ENCODE measurements at places on chromosomes 5 and 9.
A peak's percentile ranks its signal among the peaks of the same experiment; 100 is the strongest.

GRCh38 chr5:134509308-134510040 is 16.0 kb upstream of the JADE2 start:
- DNase-seq: no peak

- DNase-seq: no peak
These were observed 650.1 kb upstream of the COX7C start for GRCh38 chr5:85967681-85968080.

- DNase-seq: no peak
These were observed 128.8 kb upstream of the MAP3K1 start for GRCh38 chr5:56686337-56687195.

- DNase-seq: no peak
These were observed 94.8 kb downstream of the NR3C1 start for GRCh38 chr5:143308731-143309130.

- DNase-seq: no peak
These were observed 193.6 kb upstream of the RASA1 start for GRCh38 chr5:87074072-87074471.

DNA sequence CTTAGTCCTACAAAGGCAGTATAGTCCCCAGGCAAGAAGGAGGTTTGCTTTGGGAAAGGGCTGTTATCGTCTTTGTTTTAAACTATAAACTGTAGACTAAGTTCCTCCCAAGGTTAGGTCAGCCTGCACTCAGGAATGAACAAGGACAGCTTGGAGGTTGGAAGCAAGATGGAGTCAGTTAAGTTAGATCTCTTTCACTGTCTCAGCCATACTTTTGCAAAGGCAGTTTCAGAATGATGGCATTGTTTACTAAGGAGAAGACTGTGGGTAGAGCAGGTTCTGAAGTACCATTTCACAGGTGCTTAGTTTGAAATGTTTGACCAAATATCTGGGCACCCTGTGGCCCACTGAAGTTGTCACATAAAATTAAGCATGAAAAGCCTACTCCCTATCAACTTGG is 19.4 kb downstream of the SNX24 start:
- no peak for DNase-seq

GRCh38 chr5:64298586-64298985 is 132.9 kb downstream of the RNF180 start:
- DNase-seq: no peak

GRCh38 chr5:69305512-69305911 is 27.1 kb downstream of the CCDC125 start:
- DNase-seq: no peak

GRCh38 chr5:174794931-174795672 is 70.7 kb downstream of the MSX2 start:
- peak; percentile 70 for DNase-seq

- no peak for DNase-seq
These were observed 2245.5 kb upstream of the WWC1 start for GRCh38 chr5:166045961-166046360.

DNA sequence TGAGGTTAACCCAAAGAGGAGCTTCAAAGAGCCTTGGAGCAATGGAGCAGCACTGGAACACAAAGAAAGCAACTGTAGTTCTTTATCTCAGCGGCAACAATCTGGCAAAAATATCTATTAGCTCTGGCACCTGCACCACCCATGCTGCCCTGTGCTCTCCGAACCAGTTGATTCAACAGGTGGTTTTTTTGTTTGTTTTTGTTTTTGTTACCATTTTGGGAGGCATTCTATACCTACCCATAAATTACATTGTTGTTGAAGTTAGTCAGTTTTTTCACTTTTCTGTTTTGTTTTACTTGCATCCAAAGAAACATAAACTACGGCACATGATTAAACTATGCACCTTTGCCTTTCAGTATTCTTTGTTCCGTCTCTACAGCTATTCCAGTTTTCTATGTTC is 16.2 kb downstream of the ESM1 start:
- DNase-seq: no peak

DNA sequence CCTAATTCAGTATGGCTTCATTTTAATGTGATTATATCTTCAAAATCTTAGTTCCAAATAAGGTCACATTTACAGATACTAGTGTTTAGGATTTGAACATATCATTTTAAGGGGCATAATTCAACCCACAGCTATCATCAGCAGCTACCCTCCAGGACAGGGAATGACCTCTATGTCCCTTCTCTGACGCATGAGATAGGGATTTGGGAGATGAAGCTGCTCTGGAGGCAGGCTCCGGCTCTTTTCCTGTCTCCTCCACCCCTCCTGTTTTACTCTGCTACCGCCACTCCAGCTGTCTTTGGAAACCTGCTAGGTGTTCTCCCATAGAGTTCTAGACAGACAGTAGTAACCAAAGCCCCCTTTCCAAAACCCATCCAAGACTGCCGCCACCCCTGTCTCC is 119.2 kb downstream of the CARTPT start:
- DNase-seq: no peak

- DNase-seq: no peak
These were observed 95.3 kb downstream of the GRIA1 start for GRCh38 chr5:153585622-153586277.

- no peak for DNase-seq
These were observed 336.9 kb upstream of the DMAC1 start for GRCh38 chr9:8136477-8136876.

DNA sequence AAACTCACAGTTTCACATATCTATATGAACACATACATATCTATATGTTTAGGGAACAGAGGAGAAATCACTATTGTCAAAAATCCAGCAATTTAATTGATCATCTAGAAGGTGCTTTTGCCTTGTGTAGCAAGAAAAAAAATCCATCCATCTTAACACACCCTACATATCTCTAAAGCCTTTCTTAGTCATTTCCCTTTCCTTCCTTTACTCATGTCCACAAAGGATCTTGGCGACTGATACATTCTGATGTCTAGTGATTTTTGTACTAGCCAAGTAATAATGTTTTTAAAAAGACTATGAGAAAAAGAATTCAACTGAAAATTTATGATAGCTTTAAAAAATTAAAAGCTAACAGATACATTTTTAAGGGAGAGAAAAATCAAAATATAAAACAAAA is 22.5 kb downstream of the ZDHHC21 start:
- DNase-seq: no peak

- DNase-seq: peak; percentile 81
These were observed 333.7 kb downstream of the ELAVL2 start for GRCh38 chr9:23492126-23493002.

DNA sequence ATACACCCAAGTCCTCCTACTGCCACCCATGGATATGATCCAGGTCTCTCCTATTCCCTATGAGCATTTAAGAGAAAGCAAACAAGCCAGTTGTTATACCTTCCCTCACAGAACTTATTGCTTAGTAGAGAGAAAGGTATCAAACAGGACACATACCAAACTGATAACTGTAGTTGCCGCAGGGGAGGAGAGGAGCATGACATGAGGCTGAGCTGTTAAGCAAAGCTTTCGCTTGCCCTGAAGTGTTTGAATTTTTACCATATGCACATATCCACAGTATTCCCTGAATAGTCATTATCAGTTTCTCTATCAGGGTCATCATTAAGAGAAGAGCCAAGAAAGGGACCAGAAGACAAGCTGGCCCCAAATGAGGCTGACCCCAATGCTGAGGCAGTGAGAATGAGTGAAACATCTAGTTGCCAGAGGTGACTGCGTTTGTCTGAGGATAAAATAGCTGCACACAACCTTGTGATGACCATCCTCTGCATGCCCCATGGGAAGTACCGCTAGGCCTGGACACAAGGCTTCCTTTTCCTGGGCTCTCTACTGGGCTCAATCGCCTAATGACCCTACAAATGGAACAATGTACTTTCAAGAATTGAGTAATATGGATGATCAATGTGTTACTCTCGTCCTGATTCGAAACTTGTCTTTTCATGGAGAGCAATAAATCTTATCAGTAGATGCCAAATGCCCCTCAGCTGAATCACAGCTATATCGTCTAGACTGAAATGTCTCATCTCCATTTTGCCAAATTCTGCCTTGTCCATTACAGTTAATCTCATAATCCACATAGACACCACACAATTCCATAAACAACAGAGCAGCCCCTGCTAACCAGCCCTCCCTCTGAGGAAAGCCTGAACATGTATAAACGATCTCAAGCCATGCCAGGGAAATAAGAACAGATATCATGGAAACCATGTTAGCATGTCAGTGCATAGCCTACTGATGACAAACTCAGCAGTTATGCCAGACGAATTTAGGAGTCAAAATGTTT is 4.3 kb upstream of the IFNK start:
- DNase-seq: no peak

- DNase-seq: no peak
These were observed 66.6 kb downstream of the RALGPS1 start for GRCh38 chr9:126981218-126981617.

GRCh38 chr5:119470105-119470763 is 17.9 kb downstream of the HSD17B4 start:
- peak; percentile 86 for DNase-seq

GRCh38 chr9:136820971-136821825 is 13.4 kb downstream of the RABL6 start:
- peak; percentile 68 for DNase-seq

- no peak for DNase-seq
These were observed 83.5 kb downstream of the RANBP17 start for GRCh38 chr5:170945275-170945674.

DNA sequence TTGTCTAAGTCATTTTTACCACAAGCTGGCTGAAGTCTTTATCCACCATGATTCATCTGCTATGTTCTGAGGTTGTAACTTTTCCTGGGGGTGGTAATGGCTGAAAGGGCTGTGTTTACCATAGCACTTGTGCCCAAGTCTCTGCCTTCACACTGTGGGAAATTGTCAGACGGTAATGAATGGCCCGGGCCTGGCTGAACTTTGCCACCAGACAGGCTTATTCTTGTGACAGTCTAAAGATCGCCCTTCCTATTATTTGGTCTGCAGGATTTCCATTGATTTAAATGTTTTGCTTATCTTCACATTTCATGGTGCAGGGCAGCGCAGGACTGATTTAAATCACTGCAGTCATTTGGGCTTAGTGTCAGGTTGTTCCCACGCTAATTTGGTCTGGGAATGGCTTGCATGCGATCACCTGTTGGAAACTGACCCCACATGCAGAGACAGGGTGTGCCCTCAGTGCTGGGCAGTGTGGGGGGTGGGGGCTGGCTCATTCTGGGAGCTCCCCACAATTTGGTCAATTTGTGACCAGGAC is 109.3 kb upstream of the ICE1 start:
- DNase-seq: no peak

DNA sequence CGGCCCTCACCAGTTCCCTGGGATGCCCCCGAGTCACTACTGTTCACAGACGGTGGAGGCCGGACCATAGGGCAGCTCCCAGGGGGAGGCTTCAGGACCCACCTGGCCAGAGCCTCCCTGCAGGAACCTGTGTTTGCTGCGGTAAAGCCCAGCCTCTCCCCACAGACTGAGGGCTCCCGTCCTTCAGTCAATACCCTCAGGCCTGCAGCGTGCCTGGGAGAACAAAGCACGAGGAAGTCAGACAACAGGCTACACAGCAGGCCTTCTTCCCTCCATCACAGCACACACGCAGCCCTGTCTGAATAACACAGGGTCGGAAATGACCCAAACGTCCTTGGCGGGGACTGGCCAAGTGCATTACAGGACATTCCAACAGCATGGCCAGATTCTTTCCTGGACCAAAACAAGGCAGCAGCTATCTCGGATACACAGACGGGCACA is 34.4 kb downstream of the COL23A1 start:
- peak; percentile 85 for DNase-seq

- DNase-seq: peak; percentile 47
These were observed 605.9 kb upstream of the KLF4 start for GRCh38 chr9:108095496-108095895.

DNA sequence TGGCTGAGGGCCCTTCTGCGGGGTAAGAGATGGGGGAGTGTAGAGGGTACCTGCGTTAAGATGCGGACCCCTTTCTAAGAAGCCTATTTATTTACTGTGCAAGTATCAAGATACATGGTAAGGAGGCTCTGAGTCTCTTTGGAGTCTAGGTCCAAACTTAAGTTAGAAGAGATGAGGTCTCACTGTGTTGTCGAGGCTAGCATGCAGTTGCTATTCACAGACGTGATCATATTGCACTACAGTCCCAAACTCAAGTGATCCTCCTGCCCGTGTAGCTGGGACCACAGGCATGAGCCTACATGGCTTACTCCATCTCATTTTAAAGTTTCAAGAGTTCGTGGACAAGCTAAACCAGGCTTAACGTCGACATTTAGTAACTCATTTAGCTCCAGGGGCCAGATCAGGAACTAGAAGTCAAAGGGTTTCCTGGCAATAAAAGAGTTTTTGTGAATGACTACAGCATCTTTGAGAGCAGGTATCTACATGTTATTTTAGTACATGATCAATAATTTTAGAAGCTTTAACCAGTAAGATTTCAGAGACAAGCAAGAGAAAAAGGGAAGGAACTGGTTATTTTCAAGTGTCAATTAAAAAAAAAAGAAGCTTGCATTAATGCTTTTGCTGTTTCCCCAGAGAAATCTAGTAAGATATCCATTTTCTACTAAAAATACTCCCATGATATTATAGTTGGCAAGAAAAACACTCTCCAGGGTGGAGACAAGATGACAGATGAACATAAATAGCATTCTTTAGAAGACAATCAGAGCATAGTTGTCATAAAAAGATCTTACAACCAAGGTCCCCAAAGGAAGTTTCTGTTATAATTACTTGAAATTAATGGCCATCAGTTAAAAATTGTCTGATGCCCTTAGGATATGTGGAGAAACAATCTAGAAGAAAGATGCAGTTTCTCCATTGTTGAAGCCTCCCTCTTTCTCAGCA is 141.3 kb downstream of the SCAMP1 start:
- no peak for DNase-seq

- no peak for DNase-seq
These were observed 854.1 kb downstream of the MAT2B start for GRCh38 chr5:164359260-164360255.
